NAMALWA (cell line): ENCODE measurements at places on chromosomes 4 and X.
A peak's percentile ranks its signal among the peaks of the same experiment; 100 is the strongest.

GRCh38 chr4:22875587-22876257, 183.0 kb downstream of the GBA3 start:
- DNase-seq, result no peak

DNA sequence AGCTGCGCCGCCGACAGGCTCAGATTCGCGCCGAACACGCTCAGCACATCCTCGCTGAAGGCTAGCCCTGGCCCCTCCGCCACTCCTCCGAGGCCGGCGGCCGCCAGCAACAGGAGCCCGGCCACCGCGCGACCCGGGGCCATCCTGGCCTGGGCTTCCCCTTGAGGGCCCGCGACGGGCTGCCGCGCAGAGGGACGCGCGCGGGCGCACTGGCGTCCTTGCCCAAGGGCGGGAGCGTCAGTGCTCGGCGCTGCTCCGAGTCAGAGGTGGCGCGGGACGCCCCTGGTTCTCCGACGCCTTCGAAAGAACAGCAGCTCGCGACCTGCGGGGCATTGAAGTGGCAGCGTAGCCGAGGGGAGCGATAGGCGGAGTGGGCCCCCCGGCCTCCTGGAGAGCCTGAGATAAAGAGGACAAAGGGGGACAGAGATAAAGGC, 745 bp downstream of the SLC39A8 start:
- peak; percentile 84 for DNase-seq

DNA sequence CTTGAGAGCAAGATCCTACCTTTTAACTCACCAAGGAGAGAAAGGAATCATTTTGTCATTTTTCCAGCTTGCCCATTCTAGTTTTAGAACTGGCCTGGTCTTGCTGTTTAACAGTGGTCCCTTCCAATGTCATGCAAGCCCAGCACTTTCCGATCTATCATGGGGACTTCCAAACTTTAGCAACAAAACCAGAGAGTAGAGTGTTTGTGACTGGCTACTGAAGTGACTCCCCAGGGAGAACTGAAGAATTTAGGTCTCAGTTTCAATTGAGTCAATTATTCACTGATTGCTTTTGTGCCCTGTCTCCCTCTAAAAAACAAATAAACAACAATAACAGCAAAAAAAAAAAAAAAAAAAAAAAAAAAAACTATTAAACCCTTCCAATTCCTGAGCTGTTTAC, 108.3 kb downstream of the LHFPL1 start:
- no peak for DNase-seq

DNA sequence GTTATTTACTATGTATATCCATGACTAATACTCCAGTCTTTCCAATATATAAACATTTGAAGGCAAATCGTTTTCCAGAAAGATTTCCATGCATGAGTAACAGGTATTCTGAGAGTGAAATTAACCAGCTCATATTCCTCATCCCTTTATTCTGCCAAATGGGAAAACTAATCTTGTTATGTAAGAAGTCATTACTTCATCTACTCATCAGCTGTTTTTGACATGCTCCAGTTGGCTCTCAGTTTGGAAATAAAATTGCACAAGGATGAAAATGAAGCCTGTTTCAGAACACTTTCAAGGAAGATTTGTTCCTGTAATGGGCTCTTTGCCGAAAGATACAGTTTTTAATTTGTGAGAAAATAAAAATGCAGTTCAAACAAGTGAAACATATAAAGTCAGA, 121.9 kb downstream of the KCTD8 start:
- DNase-seq, result no peak

DNA sequence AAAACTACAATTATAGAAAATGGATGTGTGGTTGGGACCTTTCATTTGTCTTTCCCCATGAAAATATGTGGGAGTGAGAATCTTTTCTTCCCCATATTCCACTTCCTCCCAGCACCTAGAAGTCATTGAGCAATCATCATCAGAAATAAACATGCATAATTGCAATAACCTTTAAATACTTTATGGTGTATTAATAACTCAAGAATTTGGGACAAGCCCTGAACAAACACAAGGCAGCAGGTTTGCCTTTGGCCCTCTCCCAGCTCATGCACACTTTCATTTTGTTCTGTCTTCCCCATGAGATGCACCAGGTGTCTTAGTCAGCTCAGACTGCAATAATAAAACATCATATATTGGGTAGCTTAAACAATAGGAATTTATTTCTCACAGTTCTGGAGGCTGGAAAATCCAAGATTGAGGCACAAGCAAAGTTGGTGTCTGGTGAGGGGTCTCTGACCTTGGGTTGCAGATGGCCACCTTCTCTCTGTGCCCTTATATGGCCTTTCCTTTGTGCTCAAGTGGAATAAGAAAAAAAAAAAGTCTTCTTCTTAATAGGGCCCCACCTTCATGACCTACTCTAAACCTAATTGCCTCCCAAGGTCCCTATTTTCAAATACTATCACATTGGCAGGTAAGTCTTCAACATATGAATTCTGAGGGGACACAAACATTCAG, 34.7 kb upstream of the TMEM184C start:
- DNase-seq, result no peak

DNA sequence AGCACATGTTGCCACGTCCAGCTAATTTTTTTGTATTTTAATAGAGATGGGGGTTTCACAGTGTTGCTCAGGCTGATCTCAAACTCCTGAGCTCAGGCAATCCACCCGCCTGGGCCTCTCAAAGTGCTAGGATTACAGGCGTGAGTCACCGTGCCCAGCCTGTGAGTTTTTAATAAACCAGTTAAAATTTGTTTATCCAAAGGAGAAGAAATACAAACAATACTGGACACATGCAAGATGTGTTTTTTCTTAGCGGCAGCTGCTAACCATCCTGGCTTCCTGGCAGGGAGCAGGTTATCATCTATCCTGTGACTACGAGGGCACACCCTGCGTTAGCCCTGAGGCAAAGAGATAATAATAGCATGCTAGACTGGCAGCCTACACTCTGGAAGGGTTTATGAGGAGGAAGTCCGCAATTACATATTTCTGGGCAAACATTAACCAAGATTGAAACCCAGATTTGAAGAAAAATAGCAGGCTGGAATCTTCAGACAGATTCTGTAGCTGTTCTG, 191.4 kb downstream of the SPRY1 start:
- DNase-seq, result no peak

- no peak for DNase-seq
Observed at GRCh38 chr4:112515198-112516065, 548 bp downstream of the NEUROG2 start.

- no peak for DNase-seq
Observed at GRCh38 chr4:159146488-159146887, 43.6 kb downstream of the RAPGEF2 start.

DNA sequence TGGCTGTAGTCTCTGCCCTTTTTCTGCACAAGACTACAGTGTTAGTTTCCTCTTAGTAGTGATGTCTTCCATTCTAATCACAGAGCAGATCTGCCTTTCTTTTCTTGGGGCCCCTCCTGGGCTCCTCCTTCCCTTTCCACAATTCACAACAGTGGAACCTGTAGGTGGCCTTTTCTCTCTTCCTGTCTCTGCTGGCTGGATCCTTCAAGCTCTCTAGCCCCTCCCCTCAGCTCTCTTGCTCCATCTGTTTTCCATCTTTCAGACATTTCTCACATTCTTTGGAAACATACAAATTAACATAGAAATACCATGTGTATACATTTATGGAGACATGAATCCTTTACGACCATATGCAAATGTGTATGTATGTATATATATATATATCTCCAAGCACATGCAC, 304 bp upstream of the SPIN2A start:
- no peak for DNase-seq

DNA sequence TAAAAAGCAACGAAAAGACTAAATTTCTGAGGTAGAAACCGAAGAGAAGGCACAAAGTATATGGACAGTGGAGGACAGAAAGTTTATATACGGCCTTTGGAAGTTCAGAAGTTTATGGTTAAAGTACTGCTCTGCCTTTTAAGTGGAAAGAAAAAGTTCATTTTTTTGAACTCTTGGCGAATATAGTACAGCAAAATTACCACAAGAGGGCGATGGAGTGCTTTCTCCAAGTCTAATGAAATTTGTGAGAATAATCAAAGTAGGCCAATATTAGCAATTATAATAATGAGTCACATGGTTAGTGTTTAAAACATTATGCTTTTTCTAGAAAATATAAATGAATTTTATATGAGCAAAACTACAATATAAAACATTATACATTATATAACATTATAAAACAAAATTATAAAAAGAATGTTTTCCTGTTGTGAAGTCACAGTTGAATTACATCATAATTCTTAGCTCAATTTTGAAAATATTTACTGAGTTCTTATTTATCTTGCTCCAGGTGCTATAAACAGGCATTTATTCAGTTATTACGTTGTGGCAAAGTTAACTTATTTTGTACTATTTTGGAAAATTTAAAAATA, 136.2 kb upstream of the BMPR1B start:
- DNase-seq, result peak; percentile 66

- peak; percentile 64 for DNase-seq
Observed at GRCh38 chr4:76147454-76148141, 599 bp downstream of the NUP54 start.

DNA sequence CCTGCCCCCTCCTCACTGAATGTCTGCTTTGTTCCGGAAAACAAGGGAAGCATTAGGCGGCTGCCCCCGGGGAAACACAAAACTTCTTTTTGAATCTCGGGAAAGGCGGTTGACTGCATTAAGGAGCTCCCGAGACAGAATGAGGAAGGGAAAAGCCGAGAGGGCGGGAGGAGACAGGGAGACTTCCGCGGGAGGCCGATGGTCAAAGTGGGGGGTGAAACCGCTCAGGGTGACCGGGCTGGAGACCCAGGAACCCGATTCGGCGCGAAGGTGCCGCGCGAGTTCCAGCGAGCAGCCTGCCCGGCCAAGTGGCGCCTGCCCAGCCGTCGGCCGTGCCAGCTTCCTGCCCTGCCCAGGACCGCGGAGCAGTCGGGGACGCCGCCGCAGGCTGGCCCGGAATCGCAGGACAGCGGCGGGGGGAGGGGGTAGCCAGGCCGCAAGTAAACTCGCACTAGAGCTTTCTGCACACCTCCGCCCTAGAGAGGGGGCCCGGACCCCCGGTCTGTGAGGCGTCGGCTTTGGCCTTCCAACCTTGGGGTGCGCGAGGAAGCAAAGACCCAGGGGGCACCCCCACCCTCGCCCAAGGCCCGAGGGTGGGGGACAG, 55.1 kb upstream of the BCOR start:
- DNase-seq, result no peak

- DNase-seq, result no peak
Observed at GRCh38 chr4:66373268-66373667, 703.0 kb upstream of the EPHA5 start.

GRCh38 chrX:154751669-154752271, 893 bp upstream of the GAB3 start:
- DNase-seq, result no peak

DNA sequence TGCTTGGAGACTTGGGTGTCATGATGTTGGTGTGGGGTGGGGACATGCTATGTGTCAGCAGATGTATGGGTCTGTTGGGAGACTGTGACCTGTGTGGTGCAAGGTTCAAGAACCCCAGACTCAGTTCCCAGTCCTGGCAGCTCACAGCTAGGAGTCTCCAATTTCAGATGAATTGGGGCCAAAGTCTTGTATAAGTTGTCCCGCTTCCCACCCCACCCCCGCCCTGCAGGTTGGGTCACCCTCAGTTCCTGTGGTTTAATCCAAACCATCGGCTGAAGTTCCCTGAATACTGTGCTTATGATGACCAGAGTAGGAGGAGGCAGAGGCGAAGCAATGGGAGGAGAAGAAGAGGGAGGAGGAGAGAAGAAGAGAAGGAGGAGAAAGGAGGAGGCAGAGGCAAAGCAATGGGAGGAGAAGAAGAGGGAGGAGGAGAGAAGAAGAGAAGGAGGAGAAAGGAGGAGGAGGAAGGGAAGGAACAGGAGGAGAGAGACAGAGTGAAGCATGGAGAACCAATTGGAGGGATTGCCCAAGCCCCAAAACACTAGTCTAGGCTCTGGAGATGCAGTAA, 112.6 kb downstream of the EFNB1 start:
- DNase-seq, result no peak

DNA sequence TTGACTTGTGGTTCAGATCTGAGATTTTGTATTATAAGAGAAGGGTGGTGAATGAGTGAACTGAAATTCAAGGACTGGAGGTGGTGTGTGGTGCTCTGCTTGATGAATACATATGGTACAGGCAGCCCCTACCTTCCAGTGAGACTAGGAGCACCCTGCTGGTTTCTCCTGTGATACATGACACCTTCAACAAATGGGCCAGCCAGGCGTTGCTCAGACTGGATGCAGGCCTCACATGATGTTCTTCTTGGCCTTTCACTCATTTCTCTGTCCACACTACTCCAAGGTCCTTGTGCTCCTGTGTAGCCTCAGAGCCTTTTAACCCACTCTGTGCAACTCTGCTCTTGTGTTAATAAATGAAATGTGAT, 67.2 kb downstream of the FNIP2 start:
- no peak for DNase-seq

DNA sequence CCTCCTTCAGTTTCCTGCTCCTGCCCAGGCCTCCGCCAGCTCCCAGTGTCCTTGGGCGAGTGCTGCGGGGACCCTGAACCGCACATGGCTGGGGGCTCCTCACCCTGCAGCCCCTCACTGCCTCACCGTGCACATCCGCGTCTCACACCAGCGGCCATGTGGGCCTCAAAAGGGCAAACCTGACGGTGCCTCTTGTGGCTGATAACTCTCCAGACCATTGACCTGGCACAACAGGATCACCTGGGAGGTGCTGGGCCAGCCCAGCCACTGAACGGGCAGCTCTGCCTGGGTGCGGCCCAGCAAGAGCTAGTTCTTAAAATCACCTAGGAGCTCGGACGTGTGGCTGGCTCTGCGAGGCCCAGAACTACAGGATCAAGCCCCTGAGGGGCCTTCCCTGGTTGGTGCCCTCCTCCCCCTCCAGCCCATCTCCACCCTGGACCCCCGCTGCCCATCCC, 4.1 kb upstream of the S100P start:
- no peak for DNase-seq

- no peak for DNase-seq
Observed at GRCh38 chr4:104444685-104445084, 50.0 kb downstream of the CXXC4 start.

- DNase-seq, result no peak
Observed at GRCh38 chr4:138297743-138298405, 55.7 kb upstream of the SLC7A11 start.

DNA sequence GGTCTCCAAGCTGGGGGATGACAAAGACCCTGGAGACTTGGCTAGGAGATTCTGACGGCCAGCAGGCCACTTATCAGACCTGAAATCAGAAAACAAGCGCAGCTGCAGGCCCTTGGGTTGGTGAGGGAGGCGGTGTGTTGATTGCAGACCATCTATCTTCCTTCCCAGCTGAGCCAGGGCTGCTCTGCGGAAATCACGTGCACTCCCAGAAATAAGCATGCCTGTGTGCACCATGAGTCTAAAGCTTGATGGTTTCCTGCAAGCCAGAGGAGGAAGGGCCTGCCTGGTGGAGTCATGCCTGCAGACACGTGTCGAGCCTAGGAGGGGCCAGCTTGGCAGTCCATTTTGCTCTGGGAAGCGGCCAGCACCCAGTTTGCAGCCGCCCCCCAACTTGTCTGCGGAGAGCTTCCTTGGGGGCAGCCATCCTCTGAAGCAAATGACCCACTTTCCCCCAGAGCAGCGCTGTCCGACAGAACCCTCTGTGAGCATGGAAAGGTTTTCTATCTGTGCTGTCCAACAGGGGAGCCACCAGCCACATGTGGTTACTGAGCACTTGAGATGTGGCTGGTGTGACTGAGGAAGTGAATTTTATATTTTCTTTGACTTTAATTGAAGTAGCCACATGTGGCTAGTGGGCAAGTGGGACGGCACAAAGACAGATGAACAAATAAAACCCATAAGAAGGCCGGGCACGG, 175.7 kb upstream of the BCOR start:
- no peak for DNase-seq
